ENCODE measurements at places on chromosomes 3 and 15.

- DNase-seq, result no peak
Measured at GRCh38 chr3:28840976-28841376, 439.9 kb upstream of the RBMS3 start.

DNA sequence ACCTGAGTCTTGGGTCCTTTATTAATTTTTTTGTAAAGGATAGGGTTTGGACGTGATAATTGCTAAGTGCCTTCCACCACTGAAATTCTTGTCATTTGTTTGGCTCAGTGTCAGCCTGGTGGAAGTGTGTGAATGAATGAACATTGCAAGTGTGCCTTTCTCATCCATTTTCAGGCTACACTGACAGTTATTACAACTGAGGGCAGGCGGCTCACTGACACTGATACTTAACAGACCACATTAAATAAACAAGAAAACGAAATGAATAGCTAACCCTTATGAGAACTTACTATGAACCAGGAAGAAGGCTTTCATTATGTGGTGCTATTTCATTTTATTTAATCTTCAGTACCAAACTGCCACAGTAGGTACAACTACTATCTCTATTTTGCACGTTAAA, 188.8 kb upstream of the CRBN start:
- DNase-seq, result no peak

DNA sequence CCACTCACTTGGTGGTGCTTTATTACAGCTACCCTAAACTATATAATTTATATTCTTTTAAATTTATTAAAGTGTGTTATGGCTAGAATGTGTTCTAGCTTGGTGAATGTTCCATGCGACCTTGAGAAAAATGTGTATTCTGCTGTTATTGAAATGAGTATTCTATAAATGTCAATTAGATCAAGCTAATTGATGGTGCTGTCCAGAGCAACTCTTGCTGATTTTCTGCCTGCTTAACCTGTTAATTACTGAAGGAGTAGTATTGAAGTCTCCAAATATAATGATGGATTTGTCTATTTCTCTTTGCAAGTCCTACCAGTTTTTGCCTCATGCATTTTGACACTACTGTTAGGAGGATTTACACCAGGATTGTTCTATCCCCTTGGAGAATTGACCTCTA, 3.2 kb upstream of the TEX9 start:
- DNase-seq, result no peak

GRCh38 chr3:123751433-123751832, 132.7 kb downstream of the MYLK start:
- DNase-seq, result no peak

DNA sequence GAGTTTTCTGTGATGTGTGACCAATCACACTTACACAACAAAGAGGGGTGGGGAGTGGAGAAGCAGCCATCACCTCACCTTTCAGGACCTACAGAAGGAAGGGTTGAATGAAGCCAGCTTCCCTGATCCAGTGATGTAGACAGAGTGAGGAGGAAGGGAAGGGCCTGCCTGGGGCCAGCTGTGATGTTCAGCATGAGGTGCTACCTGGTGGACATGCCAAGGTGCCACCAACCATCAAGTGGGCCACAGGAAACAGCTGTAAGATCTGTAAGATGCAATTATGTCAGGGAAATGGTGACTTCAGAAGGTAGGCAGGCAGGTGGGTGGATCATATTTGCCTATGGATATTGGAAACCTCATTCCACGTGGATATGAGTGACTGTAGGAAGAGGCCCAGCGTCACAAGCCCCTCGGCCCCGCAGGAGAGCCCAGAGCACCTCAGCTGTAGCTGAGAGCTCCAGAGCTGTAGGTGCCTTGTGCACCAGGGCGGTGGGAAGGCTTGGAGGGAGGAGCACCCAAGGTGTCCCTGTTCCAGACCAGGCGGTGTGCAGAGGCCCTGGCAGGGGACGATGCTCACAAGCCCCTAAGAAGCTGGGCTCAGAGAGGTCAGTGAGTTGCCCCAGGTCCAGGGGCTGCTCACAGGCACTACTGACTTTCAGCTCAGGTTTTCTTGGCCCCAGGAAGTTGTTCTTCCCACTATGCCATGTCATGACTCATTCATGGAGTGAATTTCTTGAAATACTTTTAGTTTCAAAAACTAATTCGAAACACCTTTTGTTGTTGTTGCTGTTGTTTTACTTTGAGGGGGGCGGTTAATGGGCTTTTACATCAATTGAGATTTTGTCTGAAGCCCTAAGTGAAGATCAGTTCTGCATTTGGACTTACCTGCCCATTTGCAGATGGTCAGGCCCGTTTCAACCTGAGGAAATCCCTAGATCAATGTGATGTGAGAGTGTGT, 94.2 kb upstream of the ALDH1A3 start:
- no peak for DNase-seq

GRCh38 chr15:88454236-88454635, 13.0 kb downstream of the MRPL46 start:
- DNase-seq, result peak; percentile 40

DNA sequence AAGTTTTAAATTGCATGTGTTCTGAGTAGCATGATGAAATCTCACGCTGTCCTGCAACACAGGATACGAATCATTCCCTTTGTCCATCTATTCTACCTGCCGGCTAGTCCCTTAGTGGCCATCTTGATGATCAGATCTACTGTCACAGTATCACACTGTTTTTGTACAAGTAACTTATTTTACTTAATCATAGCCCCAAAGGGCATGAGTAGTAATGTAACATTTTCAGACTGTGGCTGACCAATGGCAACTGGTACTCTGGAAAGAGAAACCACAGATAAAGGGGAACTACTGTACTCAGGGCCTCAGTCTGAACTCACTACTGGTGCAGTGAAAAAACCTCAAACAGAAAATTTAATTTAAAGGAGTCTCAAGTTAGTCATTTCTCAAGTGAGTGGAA, 127.3 kb upstream of the MRPL3 start:
- peak; percentile 93 for DNase-seq

DNA sequence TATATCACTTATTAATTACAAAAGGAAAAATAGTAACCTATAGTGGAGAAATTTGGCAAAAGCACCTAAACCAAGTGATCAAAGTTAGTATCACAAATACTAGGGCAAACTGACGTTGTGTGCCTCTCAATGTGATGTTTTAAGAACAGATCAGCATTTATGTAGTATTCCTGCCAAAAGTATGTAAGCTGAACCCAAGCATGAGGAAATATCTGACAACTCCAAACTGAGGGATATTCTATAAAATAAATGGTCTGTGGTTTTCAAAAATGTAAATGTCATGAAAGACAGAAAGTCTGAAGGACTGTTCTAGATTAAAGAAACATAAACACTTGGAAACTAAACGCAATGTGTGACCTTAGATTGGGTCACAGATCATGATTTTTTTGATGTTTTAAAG, 34.3 kb upstream of the PIK3CA start:
- DNase-seq, result no peak

GRCh38 chr15:52730173-52730572, 51.0 kb upstream of the ATOSA start:
- DNase-seq, result peak; percentile 63

GRCh38 chr3:197368330-197368729, 69.9 kb upstream of the DLG1 start:
- DNase-seq, result no peak

Data from MV-4-11 (cell line).